ENCODE measurements at places on chromosomes 6 and 20.
A peak's percentile ranks its signal among the peaks of the same experiment; 100 is the strongest.

GRCh38 chr6:56231827-56232226 lies 15.6 kb downstream of the COL21A1 start:
- DNase-seq: no peak

DNA sequence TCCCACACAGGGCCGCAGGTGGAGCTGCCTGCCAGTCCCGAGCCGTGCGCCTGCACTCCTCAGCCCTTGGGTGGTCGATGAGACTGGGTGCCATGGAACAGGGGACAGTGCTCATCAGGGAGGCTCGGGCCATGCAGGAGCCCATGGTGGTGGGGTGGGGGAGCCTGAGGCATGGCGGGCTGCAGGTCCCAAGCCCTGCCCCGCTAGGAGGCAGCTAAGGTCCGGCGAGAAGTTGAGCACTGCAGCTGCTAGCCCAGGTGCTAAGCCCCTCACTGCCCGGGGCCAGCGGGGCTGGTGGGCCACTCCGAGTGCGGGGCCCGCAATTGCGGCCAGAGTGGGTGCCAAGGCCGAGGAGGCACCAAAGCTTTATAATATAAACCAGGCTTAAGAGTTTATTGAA lies 479.7 kb downstream of the MMUT start:
- DNase-seq: no peak

DNA sequence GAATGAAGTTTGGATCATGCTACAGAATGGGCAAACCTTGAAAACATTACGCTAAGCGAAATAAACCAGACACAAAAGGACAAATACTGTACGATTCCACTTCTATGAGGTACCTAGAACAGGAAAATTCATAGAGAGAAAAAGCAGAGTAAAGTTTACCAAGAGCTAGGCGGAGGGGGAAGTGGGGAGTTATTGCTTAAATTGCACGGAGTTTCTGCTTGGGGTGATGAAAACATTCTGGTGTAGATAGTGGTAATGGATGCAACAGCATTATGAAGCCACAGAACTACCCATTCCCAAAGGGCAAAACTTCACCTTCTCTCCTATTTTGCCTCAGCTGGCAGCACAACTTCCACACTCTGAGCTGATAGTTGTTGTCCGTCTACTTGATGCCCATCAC lies 6.4 kb upstream of the PDYN start:
- no peak for DNase-seq

GRCh38 chr6:44064948-44065272 lies 62.3 kb downstream of the MRPL14 start:
- DNase-seq: no peak

GRCh38 chr20:40718982-40719729 lies 30.1 kb upstream of the MAFB start:
- DNase-seq: no peak

DNA sequence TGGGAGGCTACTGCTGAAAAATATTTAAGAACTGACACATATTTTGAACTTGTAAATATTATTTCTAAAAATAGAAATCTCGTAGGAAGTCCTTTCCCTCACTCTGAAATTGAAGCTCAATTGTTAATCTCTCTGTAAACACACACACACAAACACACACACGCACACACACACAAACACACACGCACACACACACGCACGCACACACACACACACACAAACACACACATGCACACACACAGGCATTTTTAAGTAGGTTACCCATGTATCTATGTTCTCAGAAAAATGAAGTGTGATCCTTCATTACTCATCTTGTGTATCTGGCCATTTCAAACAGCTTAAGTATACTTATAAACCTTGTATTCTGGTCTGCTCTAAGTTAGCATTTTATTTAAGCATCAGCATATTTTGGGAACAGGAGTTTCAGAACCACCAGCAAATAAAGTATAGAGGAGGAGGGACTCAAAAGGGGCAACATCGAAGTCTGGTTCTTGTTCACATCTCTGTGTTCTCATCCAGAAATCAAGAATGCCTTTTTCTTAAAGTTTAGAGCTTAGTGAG lies 11.6 kb downstream of the CCN6 start:
- no peak for DNase-seq

- no peak for DNase-seq
These were observed 258.3 kb upstream of the PMEPA1 start for GRCh38 chr20:57968120-57968519.

DNA sequence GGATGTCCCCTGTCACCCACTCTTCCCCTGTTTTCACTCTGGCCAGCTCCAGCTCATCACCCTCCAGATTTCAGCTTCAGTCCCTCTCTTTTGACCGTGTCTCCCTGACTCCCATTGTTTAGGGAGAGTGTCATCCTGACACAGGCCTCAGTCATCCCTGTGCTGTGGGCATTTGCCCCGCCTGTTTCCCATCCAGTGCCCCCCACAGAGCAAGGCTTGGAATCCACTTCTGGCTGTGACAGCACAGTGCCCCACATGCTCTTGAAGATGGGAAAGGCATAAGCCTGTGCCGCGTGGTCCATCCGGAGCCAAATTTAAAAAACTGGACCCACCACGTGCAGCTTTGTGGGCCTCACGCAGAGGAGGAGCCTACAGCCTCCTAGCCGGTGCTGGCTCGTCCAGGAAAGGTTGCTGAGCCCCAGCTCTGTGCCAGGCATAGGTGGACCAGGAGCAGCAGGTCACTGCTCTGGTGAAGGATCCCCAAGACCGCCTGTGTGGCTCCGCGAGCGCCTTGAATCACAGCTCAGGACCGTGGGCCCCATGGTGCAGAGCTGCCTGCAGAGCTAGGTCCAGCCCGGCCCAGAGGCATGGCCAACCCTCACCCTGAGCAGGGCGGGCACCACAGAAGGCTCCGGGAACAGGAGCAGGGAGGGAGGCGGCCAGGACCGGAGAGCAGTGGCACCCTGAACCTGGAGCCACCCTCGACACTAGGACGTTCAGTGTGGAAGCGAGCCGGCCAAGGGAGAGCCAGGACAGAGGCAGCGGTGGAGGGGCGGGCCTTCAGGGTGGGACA lies 172.8 kb downstream of the CDH4 start:
- DNase-seq: no peak

DNA sequence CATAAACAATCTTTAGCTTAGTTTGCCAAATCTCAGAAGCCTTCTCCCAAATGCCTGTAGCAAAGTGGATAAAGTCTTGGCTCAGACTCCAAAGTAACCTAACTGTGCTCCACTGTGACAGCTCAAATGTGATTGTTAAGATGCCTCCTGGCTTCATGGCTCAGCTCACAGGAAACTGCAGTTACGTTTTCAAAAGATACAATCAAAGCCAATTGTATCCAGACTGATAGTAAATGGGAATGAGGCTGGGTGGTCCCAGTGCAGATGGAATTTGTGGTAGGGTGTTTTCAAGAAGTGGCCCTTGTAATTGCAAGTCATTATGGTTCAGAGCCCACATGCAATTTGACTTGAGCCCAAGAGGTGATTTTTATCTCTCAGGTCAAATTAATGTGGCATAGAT lies 151.2 kb upstream of the TAB2 start:
- no peak for DNase-seq

GRCh38 chr20:59403962-59404314 lies 103.5 kb downstream of the EDN3 start:
- no peak for DNase-seq

DNA sequence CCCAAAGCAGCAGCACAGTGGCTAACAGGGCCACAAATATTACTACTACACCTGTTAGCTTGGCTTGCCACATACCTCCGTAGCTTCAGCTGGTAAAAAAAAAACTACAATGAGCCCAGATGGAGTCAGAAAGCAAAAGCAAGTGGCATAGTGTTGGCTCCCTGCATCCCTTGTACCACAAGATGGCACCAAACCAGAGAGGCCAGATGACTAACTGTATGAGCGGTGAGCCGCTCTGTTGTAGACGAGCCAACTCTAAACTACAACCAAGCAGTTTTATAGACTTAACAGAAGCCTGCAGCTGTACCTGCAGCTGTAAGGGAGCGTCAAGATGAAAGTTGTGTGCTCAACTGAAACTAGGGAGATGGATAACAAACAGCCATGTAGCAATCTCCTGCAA lies 84.5 kb upstream of the MCHR2 start:
- DNase-seq: no peak

- no peak for DNase-seq
These were observed 44.1 kb downstream of the CTNNBL1 start for GRCh38 chr20:37737826-37738420.

- no peak for DNase-seq
These were observed 6.3 kb downstream of the MAPK14 start for GRCh38 chr6:36033935-36034334.

- no peak for DNase-seq
These were observed 9.6 kb upstream of the LBP start for GRCh38 chr20:38336726-38337125.

- DNase-seq: no peak
These were observed 22.5 kb upstream of the ECHDC1 start for GRCh38 chr6:127365874-127366273.

DNA sequence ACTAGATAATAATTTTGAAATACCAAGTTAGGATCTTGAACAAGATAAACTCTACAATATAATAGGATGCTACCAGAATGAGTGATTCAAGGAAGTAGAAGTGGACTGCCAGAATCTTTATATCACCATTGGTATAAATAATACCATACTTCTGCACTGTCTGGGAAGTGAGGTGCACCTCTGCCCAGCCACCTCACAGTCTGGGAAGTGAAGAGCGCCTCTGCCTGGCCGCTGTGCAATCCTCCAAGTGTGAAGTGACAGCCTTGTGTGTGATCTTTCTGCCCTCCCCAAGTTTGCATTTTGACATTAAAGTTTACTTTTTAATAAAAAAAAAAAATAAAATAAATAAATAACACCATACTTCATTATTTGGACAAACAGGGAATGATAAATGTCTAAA lies 18.8 kb downstream of the LATS1 start:
- no peak for DNase-seq

DNA sequence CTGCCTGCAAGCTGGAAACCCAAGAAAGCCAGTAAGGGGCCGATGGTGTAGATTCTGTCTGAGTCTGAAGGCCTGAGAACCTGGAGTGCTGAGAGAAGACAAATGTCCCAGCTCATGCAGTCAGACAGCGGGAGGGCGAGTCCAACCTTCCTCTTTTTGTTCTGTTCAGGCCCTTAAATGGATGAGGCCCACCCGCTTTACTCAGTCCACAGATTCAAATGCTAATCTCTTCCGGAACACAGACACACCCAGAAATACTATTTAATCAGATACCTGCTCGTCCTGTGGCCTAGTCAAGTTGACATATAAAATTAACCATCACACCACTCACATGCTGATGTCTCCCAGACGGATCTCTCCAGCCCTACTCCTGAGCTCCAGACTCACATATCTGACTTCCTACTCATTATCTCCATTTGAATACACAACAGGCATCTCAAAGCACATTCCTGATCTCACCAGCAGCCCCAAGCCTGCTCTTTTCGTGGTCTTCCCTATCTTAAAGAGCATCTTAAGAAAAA lies 26.7 kb upstream of the SRC start:
- DNase-seq: no peak

- DNase-seq: no peak
These were observed 232.5 kb downstream of the HDGFL1 start for GRCh38 chr6:22801831-22802230.

- no peak for DNase-seq
These were observed 40.1 kb downstream of the HECA start for GRCh38 chr6:139174961-139175360.

GRCh38 chr20:52152416-52152815 lies 39.2 kb downstream of the ZFP64 start:
- DNase-seq: no peak

DNA sequence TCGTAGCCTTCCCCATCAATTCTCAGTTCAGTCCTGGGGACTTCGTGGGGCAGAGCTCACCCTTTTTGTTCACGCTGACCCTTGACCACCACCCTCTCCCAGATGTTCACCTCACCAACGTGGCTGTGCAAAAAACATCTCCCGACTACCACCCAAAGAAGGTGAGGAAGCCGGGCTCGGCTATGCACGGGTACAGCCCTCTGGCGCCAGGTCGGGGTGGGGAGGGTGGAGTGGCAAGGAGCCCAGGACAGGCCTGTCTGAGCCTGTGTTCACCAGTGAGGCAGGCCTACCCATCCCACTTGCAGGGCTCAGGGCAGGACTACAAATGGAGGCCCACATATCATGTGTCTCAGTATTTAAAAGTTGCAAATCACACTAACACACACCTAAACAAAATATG lies 18.1 kb downstream of the PDRG1 start:
- no peak for DNase-seq

DNA sequence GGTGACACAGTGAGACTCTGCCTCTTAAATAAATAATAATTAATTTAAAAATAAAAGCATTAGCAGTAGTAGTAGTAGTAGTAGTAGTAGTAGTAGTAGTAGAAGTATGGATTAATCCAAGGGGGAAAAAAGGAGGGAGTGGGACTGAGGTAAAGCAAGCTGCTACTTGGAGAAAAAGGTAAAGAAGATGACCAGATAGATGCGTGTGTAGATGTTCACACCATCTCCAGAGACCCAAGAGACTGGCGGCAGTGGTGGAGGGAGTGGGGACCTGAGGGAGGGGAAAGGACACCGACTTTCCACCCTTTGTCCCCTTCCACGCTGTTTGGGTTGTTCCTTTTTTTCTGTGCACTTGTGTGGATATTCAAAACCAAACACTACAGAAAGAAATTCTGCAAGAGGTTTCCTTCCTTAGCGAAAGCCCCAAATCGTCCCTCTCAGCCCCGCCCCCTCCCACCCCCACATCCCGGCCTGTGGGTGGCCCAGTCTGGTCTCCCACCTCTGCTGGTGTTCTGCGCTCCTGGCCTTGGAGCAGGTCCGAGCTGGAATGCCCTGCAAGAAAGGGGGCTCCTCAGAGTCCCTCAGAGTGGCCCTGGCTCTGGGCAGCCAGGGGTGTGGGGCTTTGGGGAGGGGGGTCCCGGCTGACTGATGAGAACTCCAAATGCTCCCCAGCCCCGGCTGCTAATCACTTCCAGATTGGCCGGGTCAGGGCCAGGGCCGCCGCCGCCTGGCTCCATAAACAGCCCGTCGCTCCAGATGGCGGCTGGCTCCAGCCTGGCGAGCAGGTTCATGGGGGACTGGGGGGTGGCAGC lies 60.2 kb downstream of the UBE2V1 start:
- peak; percentile 87 for DNase-seq

DNA sequence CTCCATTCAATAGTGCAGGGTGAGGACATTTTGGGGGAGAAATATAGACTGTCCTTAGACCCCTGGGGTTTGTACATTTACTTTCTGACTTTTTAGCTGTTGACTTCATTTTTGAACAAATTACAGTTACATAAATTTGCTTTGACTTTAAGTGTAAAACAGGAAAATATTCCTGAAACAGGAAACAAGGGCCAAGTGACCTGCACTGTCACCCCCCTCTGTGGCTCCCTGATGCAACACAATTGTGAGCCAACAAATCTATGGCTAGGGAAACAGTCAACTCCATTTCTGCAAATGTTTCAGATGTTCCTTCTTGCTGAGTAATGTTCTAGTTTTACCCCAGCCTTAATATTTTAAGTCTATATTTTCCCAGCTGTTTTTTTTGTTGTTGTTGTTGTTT lies 39.8 kb downstream of the HLA-A start:
- no peak for DNase-seq

- DNase-seq: peak; percentile 14
These were observed 86.5 kb downstream of the MRPL14 start for GRCh38 chr6:44040786-44041185.

GRCh38 chr6:43491750-43492661 lies 14.6 kb downstream of the TJAP1 start:
- peak; percentile 84 for DNase-seq

GRCh38 chr6:143773506-143774150 lies 69.5 kb upstream of the LTV1 start:
- DNase-seq: no peak

Measured in right hindlimb (tissue), 1 donor.